ENCODE measurements at places on chromosomes 12 and 14. TPM values are rescaled to one million over a fixed set of nuclear protein-coding genes. Genes with fewer than 3 reads are reported as not detected.

The DEPDC4 gene
- total RNA-seq = 0.20 TPM

The ACSS3 gene
- under 0.01 TPM for total RNA-seq

The PRKD1 gene
- total RNA-seq = 8.5 TPM

The TIGAR gene
- total RNA-seq = 14.8 TPM

The MFAP5 gene
- total RNA-seq = not detected

Data from lung microvascular endothelial cell (primary cell).